ENCODE measurements at places on chromosomes 2 and 18. TPM values are rescaled to one million over a fixed set of nuclear protein-coding genes. Genes with fewer than 3 reads are reported as not detected.

The TRIM54 gene
- 8.2 TPM for polyA plus RNA-seq

The ST6GAL2 gene
- 14.6 TPM for polyA plus RNA-seq

The LIMS3 gene
- 1.4 TPM for polyA plus RNA-seq

GRCh38 chr18:3923750-3924149 is 473.8 kb downstream of the TGIF1 start:
- DNase-seq = no peak

- no peak for DNase-seq
These were observed 337.8 kb upstream of the CDH2 start for GRCh38 chr18:28514699-28515098.

DNA sequence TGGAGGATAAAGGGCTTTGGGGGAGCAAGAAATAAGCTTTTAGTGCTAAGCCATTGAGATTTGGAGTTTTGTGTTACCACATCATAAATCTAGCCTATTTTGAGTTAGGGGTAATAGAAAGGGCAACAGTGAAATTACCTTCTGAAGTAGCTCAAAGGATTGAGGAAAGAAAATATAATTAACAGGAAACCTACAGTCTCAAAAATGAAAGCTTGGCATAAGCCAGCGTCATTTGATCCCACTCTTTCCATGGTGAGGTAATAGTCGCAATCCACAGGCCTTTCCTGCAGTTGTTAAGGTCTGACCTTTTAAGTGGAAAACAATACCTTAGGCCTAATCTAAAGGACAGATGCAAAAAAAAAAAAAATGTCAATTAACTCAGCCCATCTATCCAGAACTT is 182.7 kb downstream of the UXS1 start:
- no peak for DNase-seq

All from renal pelvis (tissue), 12 donors.